Stimulated activated CD8-positive, alpha-beta memory T cell treated with anti-CD3 and anti-CD28 coated beads, Interleukin-4, amount 100 ng/mL, for 1 hour (primary cell): ENCODE measurements at places on chromosomes 7 and 10.

- no peak for DNase-seq
Observed at GRCh38 chr10:122494173-122494820, 32.9 kb downstream of the HTRA1 start.

DNA sequence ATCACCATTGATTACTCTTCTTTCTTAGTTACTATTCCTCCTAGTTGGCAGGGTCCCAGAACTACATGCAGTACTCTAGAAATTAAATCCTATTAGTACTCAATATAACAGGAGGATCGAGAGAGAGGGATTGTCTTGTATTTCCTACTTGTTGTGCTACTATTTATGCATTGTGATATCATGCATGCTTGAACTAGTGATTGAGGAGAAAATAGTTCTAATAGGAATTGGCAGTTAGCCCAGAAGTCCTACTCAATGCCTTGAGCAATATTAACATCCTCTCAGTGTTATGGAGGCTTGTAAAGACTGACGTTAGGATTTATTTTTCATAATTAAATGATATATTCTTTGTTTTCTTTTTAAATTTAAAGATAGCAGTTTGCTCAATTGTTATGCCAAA is 67.4 kb downstream of the FOXP2 start:
- DNase-seq = no peak

DNA sequence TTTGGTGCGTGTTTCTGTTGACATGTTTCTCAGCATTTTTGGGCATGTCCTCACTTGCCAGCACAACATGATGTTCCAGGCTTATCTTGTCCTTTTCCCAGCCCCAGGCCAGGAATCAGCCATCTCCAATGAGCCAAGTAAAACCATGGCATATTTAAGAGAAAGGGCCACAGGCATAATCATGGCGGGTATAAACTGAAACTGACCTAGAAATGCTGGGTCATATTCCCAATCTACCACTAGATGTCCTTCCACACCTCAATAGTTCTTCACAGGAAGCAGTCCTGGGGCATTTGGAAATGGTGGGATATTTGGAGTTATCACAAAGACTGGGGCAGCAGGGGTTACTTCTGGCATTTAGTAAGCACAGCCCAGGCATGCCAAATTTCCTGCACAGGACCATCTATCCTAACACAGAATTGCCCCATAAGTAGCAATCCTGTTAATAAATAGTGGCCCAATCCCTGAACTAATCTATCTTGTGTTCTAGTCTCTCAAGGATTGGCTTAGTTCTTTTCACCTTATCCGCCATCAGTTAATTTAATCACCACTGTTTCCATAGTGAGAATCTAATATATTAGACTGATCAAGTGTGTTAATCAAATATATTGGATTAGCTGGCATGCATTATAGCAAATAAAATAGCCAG is 101.6 kb downstream of the NPSR1 start:
- no peak for DNase-seq

DNA sequence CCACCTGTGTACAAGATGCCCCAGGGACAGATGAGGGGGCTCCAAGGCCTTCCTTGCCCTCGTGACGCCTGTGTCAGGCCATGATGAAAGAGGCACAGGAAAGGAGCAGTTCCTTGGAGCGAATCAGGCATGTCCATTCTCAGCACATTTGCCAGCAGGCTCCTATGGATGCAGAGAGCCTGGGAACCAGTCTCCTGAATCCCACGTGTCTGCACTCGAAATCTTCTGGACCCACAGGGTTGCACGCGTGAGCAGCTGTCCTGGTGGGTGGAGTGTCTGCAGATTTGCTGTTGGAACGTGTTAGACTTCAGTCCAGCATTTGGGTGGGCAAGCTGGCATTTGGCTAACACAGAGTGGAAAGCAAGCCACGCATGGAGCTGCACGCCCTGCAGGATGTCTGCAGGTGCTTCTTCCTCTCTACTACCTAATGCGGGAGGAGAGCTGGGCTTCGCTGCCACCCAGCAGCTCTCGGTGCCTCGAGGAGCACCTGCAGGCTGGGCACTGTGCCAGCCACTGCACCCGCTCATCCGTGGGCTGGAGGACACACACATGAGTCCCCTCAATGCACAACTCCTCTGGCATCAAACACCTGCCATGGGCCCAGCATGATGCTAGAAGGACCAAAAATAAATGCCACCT is 140.7 kb downstream of the PAXIP1 start:
- DNase-seq = no peak
